ENCODE measurements at places on chromosomes 16 and 17.

DNA sequence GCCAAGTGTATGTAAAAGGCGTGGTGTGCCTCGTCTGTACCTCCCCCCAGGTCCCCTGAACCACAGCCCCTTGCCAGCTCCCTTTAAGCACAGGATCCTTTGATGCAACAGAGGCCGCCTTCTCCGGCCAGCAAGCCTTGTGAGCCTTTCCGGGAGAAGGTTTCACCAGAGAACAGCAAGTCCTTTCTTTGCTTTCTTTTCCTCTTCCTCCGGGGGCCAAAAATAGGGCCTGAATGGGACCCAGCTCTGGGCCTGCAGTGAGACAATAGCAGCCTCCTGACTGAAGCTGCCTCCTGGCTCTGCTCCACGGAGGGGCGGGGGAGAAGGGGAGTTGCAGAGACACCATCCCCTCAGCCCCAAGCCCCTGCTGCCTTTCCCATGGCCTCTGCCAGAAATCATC lies 9.0 kb downstream of the ADGRG1 start:
- no peak for DNase-seq

DNA sequence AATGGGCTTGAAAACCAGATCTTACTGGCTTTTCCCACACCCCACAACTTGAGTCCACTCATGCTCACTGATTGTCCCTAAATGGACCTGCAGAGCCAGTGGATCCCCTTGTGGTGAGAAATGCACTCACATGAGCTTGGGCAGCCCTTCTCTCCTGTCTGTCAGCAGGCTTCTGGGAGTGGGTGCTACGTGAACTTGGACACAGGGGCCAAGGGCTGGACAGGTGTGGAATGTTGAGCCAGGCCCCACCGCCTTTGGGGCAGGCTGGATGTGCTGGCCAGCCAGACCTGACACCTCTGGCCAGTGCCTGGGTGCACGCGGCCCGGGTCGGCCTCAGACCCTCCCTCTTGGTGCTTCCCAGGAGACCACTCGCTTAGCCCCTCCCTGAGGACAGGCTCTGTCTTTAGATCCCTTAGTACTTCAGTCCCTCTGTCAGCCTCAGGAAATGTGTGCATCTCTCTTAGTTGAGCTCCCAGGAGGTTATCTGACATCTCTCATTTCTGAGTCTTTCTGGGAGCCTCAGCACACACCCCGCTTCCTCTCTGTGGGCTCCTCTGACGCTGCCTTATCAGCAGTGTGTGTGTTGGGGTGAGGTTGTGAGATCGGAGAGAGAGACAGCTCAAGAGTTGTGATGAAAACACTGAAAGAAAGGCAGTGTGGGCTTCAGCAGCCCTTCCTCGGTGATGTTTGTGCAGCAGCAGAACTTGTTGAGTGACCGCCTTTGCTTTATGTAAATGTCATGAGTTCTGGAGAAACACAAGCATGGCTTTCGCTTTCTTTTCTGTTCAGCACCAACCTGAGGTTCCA lies 117.0 kb downstream of the RAB11FIP4 start:
- no peak for DNase-seq

DNA sequence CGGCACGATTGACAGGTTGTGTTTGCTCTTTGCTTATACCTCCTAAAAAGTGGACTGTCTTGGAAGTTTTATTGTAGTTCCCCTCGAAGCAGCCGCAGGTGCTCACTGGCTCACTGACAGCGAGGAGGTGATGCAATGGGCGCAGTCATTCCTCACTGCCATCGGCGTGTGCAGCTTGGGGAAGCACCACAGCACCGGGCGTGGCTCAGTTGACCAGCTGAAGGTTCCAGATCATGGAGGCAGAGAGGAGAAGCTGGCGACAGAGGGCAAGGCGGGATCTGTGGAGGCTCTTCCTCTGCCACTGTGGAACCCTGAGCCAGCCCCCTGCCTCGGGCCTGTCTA lies 72.1 kb upstream of the TNRC6C start:
- no peak for DNase-seq

DNA sequence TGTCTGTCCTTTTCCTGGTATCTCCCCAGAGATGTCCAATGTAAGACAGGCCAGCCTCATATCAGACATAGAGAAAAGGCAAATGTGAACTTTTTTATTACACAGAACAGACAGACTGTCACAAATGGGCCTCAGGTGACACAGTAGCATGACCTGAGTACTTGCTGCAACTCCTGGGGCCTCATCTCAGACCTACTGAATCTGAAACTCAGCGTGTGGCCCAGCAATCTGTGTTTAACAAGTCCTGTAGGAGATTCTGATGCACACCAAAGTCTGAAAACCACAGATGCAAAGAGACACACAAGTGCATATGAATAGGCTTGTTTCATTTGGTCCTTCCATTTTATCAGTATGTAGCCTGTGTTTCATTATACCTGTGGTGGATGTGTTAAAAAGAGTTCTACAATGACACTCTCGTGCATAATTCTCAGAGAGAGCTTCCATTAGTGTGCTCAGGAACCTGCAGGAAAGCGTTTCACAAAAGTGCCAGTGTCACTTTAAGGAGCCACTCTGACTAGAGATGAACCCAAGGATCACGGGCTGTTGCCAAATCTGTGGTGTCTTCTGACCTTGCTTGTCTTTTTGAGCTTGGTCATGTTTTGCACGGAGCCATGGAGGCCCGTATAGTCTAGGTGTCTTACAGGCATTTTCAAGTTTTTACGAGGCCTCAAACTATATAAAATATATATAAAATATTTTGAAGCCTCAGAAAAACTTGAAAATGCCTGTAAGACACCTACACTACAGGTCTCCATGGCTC lies 33.8 kb upstream of the NF1 start:
- no peak for DNase-seq

DNA sequence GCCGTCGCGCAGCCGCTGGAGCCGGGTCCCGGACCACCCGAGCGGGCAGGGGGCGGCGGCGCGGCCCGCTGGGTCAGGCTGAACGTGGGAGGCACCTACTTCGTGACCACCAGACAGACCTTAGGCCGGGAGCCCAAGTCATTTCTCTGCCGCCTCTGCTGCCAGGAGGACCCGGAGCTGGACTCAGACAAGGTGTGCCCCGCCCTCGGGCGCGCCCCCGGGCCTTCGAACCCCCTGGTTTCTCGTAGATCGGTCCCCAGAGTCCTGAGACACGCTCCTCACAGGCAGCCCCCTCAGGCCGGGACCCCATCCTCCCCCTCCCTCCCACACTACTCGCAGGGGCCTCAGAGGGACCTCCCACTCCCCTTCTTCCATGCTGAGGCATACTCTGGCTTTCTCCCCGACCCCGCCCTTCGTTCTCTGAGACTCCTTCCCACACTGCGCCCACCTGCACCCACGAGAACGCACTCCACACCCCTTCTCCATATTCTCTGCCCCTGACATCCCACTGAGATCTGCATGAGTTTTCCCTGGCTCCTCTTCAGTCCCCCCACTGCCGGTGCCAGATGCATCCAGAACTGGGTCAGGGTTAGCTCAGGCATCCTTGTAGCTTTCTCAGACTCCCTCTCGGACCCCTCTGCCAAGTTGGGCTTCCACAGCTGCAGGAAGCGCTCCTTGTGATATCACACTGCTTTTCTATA lies 523 bp downstream of the KCTD2 start:
- DNase-seq = no peak

DNA sequence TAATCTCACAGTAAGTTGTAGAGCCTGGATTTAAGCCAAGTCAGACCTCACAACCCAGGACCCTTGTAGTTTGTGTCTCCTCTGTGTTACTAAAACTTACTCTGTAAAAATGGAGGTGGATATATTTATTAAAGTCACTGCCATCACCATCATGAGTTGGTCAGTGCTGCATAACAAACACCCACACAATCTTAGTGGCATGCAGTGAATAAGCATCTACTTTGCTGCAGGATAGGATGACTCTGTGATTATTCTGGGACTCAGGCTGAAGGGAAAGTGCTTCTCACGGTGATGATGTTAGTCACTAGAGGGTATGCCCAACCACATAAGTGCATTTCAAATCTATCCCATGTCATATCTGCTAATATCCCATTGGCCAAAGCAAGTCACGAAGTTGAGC lies 398.7 kb downstream of the XYLT1 start:
- DNase-seq = no peak

GRCh38 chr16:3182608-3183444 lies 5.2 kb upstream of the OR1F1 start:
- no peak for DNase-seq

GRCh38 chr16:4131621-4132020 lies 15.4 kb upstream of the ADCY9 start:
- no peak for DNase-seq

- DNase-seq = no peak
Observed at GRCh38 chr16:58306327-58306726, 11.5 kb upstream of the PRSS54 start.

DNA sequence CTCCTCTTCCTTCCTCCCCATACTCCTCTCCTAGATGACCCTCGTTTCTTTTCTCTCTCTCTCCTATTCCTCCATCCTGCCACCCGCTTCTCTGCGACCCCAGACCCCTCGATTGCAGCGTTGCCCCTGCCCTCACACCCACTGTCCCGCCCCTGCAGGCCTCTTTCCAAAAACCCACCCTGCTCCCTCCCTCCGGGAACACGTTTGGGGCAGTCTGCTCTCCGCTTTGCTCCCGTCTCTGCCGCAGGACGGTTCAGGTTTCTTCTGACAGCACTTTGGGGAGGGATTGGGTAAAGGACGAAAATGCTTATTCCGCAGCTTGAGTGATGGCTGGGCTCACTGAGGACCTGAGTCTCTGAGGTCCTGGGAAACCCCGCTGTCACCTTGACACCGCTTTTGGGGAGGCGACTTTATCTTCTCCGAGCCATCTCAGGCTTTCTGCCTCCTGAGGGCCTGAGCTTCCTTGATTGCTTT lies 690 bp downstream of the NDE1 start:
- no peak for DNase-seq

DNA sequence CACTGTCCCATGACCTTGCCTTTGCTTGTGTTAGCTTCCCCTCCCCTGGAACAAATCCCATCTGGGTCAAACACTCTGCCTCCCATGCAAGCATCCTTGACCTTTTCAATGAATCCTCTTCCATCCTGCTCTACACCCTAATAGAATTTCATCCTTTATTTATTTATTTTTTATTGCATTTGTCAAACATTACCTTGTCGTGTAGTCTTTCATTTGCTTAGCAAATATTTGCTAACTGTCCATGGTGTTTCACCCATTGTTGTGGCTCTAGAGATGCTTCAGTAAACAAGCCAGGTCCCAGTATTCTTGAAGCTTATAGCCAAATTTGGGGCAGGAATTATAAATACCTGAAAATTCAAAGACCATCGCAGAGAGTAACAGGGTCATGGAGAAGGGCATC lies 51.0 kb upstream of the MRTFB start:
- no peak for DNase-seq

- DNase-seq = no peak
Observed at GRCh38 chr17:82874011-82874835, 34.4 kb upstream of the ZNF750 start.

GRCh38 chr17:2374549-2375285 lies 26.1 kb downstream of the MNT start:
- no peak for DNase-seq

GRCh38 chr16:55147396-55147795 lies 176.6 kb upstream of the IRX6 start:
- no peak for DNase-seq

- no peak for DNase-seq
Observed at GRCh38 chr16:51392521-51393187, 241.6 kb upstream of the SALL1 start.

DNA sequence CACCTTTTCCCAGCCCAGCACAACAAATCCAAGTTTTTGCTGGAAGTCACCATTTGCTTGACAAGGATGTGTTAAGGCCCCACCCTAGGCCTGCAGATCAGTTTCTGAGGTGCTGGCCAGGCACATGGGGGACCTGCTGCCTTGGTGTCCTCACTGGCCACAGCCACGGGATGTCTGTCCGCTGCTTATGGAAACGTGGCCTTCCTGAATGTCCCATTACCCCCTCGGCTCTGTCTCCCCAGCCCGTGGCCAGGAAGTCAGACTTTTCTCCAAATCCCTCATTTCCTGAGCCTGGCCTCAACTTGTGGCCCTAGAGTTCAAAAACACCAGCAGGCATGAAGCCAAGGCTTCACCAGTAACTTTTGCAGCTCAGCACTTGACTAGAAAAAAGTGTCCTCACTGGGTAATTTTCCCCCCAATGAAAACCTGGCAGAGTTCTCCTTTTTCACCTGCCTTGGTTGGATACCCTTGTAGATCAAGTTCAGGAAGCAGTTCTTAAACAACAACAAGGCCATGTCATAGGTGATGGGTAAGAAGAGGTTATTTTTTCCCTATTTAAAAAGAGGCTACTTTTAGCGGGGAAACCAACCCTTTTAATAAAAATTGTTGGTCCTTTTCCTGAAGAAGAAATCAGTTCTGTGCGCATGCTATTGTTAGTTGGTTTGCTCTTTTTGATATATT lies 80.8 kb downstream of the SOCS1 start:
- DNase-seq = no peak

DNA sequence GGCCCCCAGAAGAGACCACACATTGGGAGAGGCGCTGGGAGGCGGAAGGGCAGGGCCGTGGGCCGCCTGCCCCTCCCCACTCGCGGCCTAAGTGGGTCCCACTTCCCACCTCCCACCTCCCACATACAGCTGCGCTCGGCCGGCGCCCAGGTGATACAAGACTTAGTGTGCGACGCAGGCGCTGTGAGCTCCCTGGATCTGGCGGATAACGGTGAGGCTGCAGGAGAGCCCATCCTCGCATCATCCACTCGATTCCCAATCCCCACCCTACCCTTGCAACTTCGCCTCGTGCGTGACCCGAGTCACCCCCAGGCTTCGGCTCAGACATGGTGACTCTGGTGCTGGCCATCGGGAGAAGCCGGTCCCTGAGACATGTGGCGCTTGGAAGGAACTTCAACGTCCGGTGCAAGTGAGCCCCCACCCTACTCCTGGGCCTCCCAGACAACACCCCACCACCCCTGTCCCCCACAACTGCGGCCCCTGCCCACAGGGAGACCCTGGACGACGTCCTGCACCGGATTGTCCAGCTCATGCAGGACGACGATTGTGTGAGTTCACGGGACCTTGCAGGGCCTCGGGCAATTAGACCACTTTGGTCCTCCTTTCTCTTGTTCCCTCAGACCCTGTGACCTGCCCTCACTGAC lies 3.9 kb downstream of the CARMIL2 start:
- no peak for DNase-seq

DNA sequence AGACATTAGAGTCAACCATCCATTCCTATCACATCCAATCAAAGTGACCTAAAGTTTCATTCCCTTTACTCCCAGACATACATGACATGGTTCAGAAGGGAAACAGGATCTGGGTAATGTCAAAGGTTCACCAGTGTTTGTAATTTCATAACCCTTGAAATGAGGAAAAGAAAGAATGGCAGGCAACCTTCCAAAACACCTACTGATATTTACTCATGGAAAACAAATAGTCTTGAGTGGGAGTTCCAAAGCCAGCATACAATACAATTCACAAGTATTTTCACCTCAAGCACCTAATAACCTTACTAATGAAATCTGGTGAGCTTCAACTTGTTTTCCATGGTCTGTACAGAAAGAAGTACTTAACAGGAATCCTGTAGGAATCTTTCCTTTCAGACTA lies 72.5 kb upstream of the AXIN2 start:
- no peak for DNase-seq

All from HTR-8/SVneo (cell line).